ENCODE measurements at places on chromosomes 5 and 9.

DNA sequence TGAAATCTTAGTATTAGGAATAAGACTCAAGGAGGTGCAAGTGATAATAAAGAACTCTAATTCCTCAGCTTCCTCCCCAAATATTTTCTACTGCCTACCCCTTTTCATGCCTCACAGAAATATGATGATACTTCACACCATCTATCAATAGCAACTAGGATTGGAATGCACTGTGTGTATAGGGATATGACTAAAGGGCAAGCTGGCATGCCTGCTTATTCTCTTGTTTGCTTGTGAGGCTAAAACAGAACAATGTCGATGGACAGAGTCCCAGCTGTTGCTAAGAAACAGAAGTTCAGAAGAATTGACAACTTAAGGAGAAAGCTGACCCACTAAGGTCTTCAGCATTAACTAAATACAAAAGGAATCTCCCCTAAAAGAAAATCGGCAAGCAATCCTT is 9.7 kb upstream of the CHD1 start:
- DNase-seq = no peak

DNA sequence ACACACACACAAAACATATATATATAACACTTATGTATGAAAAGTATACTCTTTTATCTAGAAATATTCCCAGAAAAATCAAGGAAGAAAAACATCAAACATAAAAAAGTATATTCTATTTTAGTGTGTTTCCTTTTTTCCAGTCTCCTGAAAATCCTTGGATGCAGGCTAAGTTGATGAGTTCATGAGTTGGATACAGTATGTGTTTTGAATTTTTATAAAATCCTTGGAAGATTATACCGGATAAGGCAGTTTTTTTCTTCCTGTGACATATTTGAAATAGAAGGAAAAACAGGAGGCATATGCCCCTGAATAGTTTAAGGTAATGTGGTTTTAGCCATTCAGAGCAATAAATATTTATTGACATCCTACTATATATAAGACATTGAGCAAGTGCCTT is 203.6 kb downstream of the SNX18 start:
- DNase-seq = no peak

DNA sequence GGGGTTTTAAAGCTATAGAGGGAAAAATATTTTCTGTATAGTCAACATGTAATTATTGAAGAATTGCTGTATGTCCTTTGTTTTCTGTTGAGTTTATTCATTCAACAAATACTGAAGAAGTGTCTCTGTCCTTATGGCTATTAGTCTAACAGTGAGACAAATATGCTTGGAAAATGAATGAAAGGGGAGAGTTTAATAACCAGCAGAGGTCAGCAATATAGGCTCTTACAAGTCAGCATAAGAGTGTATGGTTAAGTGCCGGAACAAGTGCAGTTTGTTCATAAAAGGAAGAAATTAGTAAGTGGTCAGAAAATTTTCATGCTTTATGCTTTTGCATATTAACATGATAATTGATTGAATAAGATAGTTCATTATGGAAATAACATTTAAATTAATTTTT is 3.6 kb downstream of the SCAMP1 start:
- DNase-seq = no peak

DNA sequence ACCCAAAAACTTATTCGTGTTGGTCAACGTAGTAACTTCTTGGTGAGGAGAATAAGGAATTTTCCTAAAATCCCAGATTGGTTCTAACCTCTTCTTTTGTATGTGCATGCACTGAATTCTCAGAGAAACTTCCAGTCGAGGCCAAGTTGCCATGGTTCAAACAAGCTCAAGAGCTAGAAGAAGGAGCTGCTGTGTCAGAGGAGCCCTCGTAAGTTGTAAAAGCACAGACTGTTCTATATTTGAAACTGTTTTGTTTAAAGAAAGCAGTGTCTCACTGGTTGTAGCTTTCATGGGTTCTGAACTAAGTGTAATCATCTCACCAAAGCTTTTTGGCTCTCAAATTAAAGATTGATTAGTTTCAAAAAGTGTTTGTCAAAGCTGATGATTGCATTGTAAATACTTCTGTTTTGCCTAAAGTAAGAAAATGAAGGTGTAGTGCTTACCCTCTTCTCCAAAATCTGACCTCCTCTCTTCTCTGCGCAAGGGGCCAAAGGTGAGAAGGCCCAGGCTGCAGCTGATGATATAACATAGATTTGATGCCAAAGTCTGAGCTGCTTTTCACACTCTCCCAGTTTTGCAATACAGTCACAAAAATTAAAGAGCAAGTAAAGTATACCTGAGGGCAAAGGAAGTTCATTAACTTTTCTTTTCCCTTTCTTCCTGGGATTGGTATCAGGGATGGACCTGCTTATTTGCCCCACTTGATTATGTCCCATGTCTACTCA is 210.8 kb downstream of the ADAMTSL1 start:
- no peak for DNase-seq

DNA sequence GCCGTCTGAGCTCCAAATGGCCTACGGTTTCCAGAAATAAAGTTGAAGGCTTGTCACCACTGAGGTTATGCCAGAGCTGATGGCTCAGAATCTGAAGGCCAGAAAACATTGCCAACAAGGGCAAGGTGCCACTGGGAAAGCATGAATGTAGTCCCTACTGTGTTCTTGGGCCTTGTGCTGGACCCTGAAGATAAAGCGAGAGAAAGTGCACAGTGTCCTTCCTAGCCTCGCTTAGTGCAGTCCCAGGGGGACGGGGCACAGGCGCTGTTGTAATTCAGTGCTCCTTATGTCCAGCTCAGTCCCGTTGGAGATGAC is 84.5 kb downstream of the NDFIP1 start:
- no peak for DNase-seq

GRCh38 chr5:62621280-62621679 is 42.7 kb downstream of the LRRC70 start:
- no peak for DNase-seq

- DNase-seq = no peak
These were observed 86.6 kb downstream of the USP20 start for GRCh38 chr9:129921905-129922304.

DNA sequence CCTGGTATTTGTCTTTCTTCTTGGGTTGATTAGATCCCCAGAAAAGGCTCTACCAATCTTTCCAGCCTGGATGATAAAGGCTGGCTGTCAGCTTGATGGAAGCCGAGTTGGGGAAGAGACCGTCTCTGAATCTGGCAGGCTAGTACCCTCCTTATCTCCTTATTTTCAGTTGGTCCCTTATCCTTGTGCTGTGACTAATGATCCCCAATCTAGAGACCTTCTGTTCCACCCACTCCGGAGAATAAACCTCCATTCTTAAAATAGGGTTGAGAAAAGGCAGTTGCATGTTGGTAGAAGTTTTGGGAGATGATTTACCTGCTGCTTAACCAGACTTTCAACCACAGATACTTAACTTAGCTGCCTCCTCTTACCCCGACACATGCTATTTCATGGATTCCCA is 52.3 kb downstream of the PRKACG start:
- DNase-seq = no peak

DNA sequence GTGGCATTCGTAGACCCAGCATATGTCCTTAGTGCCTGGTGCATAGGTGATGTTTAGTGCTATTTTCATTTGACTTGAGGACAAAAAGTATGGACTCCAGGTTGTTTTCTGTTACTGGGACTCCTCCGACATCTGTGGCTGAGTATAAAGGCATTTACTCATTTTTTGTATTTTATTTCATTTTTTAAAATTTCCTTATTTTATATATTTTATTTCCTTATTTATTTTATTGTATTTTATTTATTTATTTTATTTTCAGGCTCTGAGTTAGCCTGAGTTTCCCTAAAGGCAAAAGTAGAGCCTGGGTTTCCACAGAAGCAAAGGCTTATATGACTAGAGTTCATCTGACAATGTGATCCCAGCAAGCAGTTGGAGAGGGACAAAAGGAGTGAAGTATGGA is 91.6 kb downstream of the FOCAD start:
- DNase-seq = no peak

GRCh38 chr9:36503172-36504088 is 69.3 kb upstream of the MELK start:
- no peak for DNase-seq

DNA sequence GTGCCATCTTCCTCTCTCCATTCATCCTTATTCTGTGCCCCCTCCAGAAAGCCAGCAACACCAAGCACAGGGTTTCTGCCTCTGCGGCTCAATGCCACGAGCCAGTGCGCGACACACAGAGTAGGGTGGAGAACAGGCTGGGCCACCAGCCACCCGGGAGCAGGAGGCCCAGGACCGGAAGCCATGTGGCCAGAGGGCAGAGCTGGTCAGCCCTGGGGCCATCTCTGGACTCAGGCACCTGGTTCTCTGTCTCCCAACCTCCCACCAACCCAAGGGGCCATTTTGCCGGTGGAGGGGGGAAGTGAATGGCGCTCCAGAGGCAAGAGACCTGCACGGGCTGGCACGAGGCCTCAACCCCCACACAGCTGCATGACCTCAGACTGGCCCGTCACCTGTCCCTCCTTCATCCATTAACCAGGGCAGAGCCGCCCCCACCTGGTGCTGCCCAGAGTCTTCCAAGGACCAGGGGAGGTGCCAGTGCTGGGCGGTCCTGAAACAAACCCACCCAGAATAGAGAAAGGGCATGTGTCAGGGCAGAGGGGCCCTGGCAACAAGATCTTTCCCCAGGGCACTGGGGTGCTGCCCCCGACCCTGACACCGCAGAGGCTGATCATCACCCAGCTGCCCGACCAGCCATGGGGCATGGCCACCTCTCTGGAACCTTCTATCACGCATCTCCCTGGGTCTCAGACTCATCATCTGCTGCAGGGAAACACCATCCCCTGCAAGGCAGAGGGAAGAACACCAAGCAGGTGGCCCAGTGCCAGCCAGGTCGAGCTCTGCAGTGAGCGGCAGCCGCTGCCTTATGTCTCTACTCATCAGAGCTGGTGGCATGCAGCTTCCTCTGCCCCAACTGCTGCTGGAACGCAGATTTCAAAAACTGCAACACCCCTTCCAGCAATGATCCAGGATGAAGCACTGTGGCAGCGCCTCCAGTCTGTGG is 11.9 kb downstream of the VAV2 start:
- DNase-seq = no peak

DNA sequence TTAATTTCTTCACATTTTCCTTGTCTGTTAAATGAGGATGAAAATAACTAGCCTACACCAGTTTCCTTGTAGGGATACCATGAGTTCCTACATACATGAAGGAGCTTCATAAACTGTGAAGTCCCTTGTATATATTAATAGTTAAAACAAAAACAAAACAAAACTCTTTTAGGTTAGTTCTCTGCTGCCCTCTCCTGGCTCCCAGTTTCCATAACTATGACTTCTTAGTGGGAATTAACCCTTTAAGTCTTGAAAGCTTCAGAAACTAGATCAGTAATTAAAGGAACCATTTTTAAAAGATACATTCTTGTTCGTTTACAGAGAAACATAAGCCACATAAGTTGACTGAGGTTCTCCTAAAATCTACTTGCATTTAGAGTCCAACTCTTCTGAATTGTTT is 500.0 kb upstream of the C9orf72 start:
- DNase-seq = no peak

GRCh38 chr5:93236807-93237421 is 344.1 kb downstream of the NR2F1-AS1 start:
- no peak for DNase-seq

- DNase-seq = no peak
These were observed 476.6 kb upstream of the TNC start for GRCh38 chr9:115594557-115594956.

DNA sequence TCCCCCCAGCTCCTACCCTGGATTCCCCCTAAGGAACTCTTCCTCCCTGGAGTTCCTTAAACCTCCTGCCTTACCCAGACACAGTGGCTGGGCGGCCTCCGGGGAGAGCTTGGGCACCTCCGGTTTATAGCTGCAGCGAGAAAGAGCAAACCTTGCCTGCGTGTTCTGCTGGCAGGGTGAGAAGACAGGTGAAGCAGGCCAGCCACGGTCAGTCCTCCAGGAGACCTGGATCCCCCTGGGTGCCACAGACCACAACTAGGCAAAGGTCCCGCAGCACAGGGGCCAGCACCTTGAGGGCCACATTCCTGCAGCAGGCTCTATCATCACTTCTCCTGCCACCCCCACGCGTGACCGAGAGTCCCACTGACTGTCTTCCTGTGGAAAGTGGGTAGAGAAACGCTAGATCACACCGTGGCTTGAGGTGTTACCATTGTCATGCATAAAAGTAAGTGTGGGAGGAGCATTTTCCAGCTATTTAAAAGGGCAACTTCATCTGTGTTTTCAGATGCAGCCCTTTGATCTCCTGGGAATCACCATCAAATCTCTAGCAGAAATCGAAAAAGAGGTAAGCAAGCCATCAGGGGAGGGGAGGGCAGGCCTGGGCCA is 130.2 kb upstream of the LMX1B start:
- no peak for DNase-seq

- DNase-seq = no peak
These were observed 37.4 kb downstream of the ARHGEF37 start for GRCh38 chr5:149618581-149619248.

GRCh38 chr5:123298335-123299030 is 124.7 kb downstream of the CEP120 start:
- no peak for DNase-seq

DNA sequence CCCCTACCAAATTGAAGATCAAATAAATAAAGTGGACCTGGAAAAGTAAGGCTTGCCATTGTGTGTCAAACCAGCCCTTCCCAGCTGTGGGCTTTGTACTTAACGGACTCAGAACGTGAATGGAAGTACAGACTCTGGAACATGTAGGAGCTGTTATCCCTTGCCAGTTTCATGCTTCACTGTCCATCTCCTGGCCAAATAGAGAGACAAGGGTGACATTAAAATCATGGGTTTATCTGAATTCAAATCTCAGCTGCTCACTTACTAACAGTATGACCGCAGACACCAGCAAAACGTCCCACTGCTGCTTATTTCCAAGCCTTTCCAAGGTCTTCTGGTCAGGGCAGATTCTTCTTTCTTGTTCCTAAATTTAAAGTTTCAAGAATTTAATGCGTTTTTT is 52.2 kb downstream of the EXOSC2 start:
- no peak for DNase-seq

DNA sequence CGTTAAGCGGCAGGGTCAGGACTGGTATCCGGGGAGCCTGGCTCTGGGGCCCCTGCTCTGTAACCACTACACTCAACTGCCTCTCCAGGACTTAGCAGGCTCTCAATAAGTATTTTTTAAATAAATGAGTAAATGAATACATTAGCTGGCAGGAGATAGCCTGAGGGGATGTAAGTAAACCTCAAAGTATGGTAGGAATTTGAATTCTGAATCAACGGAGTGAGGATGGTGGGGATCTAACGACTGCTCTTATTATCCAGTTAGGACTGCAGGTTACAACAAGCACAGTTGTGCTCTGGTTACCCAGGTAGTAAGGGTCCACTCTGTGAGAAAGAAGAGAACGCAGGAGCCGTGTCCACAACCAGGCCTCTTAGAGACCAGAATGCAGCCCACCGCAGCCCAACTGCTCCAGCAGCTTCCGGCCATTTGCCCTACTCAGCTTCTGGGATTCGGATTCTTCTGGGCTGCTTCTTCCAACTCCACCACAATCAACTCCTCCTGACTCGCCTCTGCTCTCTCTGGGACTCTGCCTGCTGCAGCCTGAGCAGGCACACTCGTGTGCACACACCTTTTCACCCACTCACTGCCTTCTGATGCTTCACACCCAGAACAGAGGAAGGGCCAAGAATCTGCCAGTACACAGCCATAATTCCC is 52.6 kb downstream of the MED27 start:
- no peak for DNase-seq

- DNase-seq = no peak
These were observed 215.8 kb downstream of the LRRC70 start for GRCh38 chr5:62794456-62794855.

Data from bone marrow (tissue), 2 donors.